Activated CD8-positive, alpha-beta T cell treated with anti-CD3 and anti-CD28 coated beads, Interleukin-2, amount 10 ng/mL, durations not matched to agents 7 days and 5 days (primary cell): ENCODE measurements at places on chromosomes 13 and 19. TPM values are rescaled to one million over a fixed set of nuclear protein-coding genes. Genes with fewer than 3 reads are reported as not detected.

Gene PPM1N
- 3.2 TPM for total RNA-seq

Gene LIM2
- not detected for total RNA-seq

Gene TPRX2
- total RNA-seq: not detected

Gene FDX2
- total RNA-seq: 8.2 TPM

Gene JOSD2
- 49.8 TPM for total RNA-seq

Gene NLRP9
- not detected for total RNA-seq

Gene LILRA1
- total RNA-seq: not detected

Gene DIAPH3
- 25.9 TPM for total RNA-seq

Gene CNMD
- not detected for total RNA-seq

Gene MISP3
- total RNA-seq: 1.0 TPM

Gene DNAJB1
- total RNA-seq: 112 TPM

Gene LILRB1
- total RNA-seq: 0.92 TPM

Gene ZNF317
- 37.1 TPM for total RNA-seq

Gene FREM2
- not detected for total RNA-seq

Gene AMER2
- total RNA-seq: not detected

Gene ZNRF4
- total RNA-seq: not detected

Gene MYPOP
- total RNA-seq: 10.4 TPM

Gene ADAMTSL5
- 3.9 TPM for total RNA-seq

Gene IGFL1
- not detected for total RNA-seq

Gene ZNF667
- 1.1 TPM for total RNA-seq

Gene FXYD1
- total RNA-seq: 1.4 TPM

Gene ZNF444
- total RNA-seq: 30.1 TPM

Gene FLT1
- 1.3 TPM for total RNA-seq

Gene GIPC3
- total RNA-seq: 0.26 TPM

Gene PEAK3
- total RNA-seq: 0.34 TPM

Gene FCAR
- not detected for total RNA-seq

Gene ATP4A
- total RNA-seq: not detected

Gene RAB3A
- 6.2 TPM for total RNA-seq

Gene FLT3LG
- 280 TPM for total RNA-seq

Gene IRS2
- 3.3 TPM for total RNA-seq

Gene IFNL1
- 0.29 TPM for total RNA-seq

Gene PRRG2
- 1.9 TPM for total RNA-seq
